ENCODE measurements at places on chromosomes 2 and 18.

GRCh38 chr18:11387880-11388279 lies 221.5 kb upstream of the SLC35G4 start:
- peak; percentile 9 for DNase-seq

DNA sequence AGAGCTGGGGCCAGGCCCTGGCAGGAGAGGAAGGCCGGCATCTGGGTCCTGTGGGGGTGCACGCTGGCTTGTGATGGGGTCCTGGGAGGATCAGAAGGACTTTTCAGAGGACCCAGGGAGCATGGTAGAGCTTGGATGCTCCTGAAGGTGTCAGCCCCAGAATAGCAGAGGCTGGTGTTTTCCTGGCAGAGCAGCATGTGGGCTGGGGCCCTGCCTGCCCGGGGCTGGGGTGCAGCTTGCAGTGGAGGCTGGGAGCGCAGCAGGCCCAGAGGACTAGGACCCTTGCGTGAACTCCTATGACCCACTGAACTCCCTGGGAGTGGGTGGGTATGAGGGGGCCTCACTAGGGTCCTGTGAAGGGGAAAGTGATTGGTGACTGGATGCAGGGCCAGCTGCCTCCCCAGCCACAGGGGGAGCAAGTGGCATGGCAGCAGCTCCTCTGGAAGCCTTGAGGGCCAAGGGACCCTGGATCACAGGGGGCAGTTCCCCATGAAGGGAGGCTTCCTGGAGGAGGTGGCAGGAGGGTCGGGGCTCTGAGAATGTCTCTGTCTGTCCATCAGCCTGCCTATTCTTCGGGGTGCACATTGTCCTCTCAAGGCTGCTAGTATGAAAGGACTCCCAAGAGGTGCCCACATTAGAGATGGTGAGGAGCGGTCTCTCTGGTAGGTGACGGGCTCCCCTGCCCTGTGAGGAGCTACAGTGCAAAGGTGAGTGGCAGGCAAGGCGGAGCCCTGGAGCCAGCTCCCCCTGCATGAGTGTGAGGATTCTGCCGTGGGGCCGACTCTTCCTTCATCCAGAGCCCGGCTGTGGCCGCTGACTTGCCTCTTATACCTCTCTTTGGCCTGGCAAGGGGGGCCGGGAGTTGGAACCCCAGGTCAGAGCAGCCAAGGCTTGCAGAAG lies 249.0 kb downstream of the DYSF start:
- DNase-seq, result no peak

- DNase-seq, result no peak
These were observed 3.8 kb downstream of the CATIP start for GRCh38 chr2:218360453-218360852.

DNA sequence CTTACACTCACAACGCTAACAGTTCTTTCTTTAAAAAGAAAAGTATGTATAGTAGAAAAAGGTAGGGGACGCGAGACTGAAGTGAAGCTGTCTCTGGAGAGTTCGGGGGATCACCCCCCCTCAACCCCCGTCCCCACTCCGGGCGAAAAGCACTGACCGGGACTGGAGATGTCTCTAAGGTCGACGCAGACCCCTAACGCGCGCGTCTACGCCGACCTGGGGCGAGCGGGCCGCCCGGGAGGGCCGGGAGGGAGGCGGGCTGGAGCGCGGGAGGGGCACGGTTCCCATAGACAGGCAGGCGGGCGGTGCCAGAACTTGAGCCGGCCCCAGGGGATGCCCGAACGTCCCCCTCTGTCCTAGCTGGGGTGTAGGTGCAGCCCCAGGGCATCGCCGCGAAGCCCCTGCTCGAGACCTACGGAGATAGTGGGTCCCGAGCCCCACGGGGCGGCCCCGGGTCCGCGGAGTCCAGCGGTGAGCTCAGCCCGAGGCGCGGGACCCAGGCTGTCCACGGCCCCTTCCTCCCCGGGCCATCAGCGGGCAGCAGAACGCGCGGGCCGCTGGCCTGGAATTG lies 82.2 kb downstream of the CHRNA1 start:
- DNase-seq, result peak; percentile 30

GRCh38 chr2:182509216-182509615 lies 82.4 kb upstream of the PDE1A start:
- no peak for DNase-seq

DNA sequence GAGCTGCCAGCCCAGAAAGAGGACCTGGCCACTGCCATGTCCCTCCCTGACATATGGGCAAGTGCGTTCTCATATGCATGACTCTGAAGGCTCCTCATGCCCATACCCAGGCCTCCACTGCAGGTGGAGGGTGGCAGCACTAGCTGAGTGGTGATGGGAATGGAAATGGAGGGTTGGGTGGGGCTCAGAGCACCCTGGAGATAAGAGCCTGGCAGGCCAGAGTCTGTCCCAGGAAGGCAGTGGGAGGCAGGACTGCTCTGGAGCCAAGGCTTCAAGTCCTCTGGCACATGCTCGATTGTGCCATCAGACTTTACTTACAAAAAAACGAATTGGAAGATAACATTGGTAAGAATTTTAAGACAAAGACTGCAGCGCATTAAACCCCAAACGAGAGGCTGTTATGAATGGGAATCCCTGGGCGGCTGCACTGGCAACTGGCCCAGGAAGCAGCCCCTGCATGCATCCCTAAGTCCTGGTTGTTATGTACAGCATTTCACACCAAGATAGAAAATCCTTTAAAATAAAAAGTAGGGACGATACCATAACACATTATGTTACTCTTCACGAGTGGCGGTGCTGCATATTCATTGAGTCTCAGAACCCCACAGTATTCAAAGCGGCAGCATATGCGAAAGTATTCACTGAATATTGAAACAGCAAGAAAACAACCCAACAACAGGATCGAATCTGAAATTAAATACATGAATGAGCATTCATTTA lies 81.7 kb upstream of the FAM98A start:
- no peak for DNase-seq

DNA sequence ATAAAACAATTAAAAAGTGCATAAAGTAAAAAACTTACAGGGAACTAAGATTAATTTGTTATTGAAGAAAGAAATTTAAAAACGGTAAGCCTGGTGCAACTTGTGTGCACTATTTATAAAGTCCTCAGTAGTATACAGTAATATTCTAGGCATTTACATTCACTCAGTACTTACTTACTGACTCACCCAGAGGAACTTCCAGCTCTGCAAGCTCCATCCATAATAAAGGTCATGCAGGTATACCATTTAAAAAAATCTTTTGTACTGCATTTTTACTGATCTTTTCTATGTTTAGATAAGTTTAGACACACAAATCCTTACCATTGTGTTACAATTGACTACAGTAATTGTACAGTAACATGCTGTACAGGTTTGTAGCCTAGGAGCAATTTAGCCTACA lies 51.5 kb upstream of the NXPH2 start:
- DNase-seq, result no peak

- DNase-seq, result no peak
These were observed 63.0 kb upstream of the STPG4 start for GRCh38 chr2:47218066-47218581.

DNA sequence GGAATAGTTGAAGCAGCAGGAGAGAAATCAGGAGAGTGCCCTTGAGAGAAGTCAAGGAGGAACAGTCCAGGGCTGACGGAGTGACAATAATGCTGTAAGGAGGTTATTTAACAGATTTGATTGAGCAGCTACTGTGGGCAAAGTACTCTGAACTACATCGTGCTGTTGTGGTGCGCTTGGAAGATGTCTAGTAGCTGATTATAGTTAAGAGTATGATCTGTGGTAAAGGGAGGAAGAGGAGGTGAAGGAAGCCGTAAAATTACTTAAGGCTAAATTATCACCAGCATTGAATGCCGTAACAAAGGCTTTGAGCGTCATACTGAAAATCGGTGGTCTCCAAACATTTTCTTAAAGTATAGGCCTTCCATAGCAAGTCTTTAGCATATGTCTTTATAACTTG lies 4.5 kb downstream of the PCBP1 start:
- no peak for DNase-seq

GRCh38 chr2:82811946-82812345 lies 1647.1 kb downstream of the SUCLG1 start:
- DNase-seq, result no peak

DNA sequence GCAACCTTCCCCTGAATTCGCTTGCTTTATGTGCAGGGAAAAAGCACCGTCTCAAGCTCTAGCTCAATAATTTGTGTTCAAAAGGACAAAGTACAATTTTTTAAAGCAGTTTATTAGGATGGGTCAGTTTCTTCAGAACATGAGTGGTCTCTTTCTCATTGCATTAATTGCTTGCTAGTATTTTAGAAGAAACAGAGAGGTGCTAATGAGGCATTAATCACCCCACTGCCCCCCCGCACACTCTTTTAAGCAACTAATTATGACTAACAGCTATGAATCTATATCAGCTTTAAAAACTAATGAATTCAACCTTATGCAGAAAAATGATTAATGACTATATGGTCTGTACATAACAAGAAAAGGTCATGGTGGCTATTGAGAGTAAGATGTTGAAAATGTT lies 262.1 kb upstream of the ST6GAL2 start:
- DNase-seq, result no peak

GRCh38 chr2:230408244-230408842 lies 7.7 kb upstream of the SP100 start:
- no peak for DNase-seq

DNA sequence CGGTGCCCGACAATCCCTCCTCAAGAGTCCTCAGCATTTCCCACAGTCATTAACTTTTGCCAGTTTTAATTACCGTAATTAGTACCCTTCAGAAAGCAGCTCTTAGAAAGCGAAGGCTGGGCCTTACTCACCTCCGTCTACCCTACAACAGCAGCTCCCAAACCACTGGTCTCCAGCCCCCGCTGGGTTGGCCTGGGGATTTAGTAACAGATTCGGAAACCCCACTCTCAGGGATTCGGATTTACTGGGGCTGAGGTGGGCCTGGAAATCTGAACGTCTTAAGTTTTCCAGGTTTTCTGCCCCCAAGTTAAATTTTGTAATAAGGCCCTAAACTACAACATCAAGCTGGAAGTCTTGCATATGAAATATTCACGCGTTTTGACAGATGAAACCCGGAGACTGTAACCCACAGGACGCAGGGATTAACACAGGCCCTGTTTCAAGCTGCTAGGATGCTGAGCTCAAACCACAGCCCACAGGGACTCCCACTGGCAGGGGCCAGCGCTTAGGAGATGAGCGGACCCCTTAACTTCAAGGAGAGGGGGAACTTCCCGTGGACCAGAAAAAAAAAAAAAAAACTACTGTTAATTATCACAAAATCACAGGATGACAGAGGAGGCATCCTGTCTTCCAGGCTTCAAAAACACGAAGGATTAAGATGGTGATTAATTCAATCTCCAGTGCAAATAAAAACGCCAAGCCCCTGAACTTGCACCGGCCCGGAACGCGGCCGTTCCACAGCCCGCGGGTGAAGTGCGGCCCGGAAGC lies 985 bp downstream of the ILKAP start:
- DNase-seq, result peak; percentile 22

DNA sequence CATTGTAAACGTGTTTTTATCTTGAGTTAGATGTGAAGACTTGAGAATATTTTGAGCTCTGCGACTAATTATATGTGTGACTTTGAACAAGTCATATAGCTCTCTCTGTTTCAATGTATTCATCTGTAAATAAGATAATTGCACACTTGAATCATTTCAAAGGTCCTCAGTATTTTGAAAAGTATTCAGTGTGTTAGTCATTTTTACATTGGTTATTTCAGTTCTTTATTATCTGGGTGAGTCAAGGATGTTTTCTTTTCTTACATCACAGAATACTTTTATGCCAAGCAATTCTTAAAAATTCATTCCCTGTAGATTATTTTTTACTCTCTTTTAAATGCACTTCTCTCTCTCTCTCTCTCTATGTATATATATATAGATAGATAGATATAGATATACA lies 1098.0 kb upstream of the ZEB2 start:
- no peak for DNase-seq

- no peak for DNase-seq
These were observed 32.6 kb downstream of the MAP2 start for GRCh38 chr2:209456489-209456888.

- no peak for DNase-seq
These were observed 34.1 kb upstream of the HNMT start for GRCh38 chr2:137930146-137930545.

- DNase-seq, result no peak
These were observed 97.4 kb downstream of the MEP1B start for GRCh38 chr18:32287249-32287648.

DNA sequence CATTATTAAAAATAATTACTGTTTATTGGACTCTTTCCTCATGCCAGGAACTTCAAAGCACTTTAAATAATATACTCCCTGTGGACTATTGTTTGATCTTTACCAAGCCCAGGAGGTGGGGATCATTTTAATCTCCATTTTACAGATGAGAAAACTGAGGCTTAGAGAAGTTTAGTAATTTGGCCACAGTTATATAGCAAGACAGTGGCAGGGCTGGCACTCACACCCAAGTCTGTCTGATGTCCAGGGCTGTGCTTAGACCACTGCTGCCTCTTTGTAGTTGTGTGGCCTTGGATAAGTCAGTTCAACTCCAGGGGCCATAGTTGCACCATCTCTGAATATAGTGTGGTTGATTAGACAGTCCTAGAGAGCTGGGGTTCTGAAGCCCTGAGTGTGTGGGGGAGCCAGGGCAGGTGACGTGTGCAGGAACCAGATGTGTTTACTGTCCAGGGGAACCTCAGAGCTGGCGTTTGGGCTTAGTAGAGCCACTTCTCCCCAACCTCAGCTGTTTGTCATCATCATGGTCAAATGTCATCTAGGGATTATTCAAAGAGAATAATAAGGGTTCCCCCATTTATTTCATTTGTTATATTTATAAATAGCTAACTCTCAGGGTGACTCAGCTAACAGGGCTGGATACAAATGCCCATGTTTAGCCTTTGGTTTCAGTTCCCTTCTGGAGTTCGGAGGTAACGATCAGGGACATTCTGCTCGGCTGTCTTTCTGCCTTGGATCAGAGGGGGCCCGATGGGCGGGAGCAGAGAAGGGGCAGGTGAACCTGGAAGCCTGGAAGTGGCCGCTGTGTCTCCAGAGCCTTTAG lies 68.0 kb downstream of the BOLA3 start:
- DNase-seq, result no peak

- DNase-seq, result no peak
These were observed 33.1 kb upstream of the ZNF532 start for GRCh38 chr18:58831606-58832005.

DNA sequence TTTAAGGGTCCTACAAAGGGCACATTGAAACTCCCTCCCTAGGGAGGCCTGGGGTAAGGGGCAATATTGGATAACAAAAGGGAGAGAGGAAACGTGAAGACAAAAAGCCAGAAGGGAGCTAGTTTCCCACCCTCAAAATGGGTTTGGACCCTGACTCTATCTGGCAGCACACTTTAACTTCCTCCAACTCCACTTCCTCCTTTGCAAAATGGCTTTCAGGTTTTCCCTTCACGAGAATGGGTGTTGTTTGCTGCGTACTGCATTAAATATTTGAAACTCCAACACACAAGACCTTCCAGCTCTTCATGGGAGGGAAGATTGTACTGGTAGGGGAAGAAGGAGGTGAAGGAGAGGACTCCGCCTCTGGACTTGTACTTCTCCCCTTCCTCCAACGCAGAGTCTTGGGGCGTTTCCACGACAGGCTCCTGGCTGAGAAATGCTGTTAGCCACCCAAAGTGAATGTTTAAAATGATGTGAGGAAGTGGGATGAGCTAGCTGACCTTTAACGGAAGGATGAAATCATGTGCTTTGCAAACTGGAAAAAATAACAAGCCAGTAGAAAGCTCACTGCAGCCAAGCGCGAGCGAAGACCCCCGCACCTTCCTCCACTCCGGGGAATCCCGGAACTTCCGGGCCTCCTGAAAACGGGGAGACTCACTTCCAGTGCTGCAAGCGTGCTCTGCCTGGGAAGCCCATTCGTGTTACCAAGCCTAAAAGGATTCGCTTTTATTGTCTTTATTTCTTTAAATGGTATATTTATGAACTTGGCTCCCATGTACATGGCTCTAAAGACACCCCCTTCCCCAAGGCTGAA lies 85.6 kb downstream of the VIT start:
- no peak for DNase-seq

- DNase-seq, result no peak
These were observed 121.3 kb upstream of the HNMT start for GRCh38 chr2:137842952-137843351.

Data from activated naive CD4-positive, alpha-beta T cell treated with anti-CD3 and anti-CD28 coated beads for 36 hours (primary cell).